H9 (cell line): ENCODE measurements at places on chromosomes 11 and 22. TPM values are rescaled to one million over a fixed set of nuclear protein-coding genes. Genes with fewer than 3 reads are reported as not detected.

GRCh38 chr11:124749912-124750311 is 2.1 kb downstream of the VSIG2 start:
- H3K4me3 ChIP-seq: no peak overlapping the region
- DNase-seq: no peak
- H3K27ac ChIP-seq: no peak overlapping the region
- peaks cover 88% of the 10 kb centered on the region for H3K27me3 ChIP-seq
- H3K4me1 ChIP-seq: peaks cover 3% of the 10 kb centered on the region; the same call in 1 of the 2 replicates

Gene MMP27
- not detected in 2 replicates for total RNA-seq

Gene PLAAT2
- 0.31 and 0.52 TPM in 2 replicates for total RNA-seq

GRCh38 chr11:130738611-130739010 is 177.7 kb downstream of the SNX19 start:
- no peak overlapping the region for H3K27ac ChIP-seq
- no peaks in the 10 kb centered on the region for H3K27me3 ChIP-seq
- no peak overlapping the region for H3K4me3 ChIP-seq

DNA sequence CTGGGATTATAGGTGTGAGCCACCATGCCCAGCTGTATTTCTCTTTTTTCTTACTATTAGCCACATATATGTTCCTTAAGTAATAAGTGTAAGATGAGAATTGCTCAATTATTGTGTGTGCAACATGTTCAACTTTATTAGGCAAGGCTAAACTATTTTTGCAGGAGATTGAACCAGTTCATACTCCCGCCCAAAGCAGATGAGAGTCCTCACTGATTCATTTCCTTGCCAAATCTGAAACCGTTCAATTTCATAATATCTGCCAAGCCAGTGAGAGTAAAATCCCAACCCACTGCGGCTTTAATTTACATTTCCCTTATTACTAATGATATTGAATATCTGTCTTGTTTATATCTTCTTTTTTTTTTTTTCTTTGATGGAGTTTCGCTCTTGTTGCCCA is 48.4 kb downstream of the KCNJ4 start:
- DNase-seq: no peak
- H3K4me1 ChIP-seq: no peaks in the 10 kb centered on the region; the same call in 1 of the 2 replicates
- no peaks in the 10 kb centered on the region for H3K27me3 ChIP-seq
- H3K4me3 ChIP-seq: no peak overlapping the region
- no peak overlapping the region for H3K27ac ChIP-seq

Gene BUD13
- 29.3 and 30.0 TPM in 2 replicates for total RNA-seq

DNA sequence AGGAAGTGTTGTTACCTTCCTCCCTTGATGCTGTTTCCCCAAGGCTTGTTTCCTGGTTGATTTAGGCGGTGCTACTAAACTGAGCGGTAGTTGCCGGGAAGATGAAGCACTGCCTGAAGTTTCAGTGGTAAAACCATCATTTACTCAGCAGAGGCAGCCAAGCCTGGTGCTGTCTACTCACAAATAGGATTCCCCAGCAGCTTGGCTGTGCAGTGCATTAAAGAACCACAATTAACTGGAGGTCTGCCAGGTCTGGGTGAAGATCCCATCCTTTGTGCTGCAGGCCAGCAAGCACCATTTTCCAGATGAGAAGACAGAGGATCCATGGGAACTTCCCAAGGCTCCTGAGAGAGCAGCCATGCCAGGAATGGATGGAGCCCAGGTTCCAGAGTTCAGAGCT is 231.9 kb upstream of the E2F8 start:
- 0 out of 2 replicates have a peak, but pooled peaks cover 2% of the 10 kb centered on the region for H3K4me1 ChIP-seq
- no peaks in the 10 kb centered on the region for H3K27me3 ChIP-seq
- H3K27ac ChIP-seq: no peak overlapping the region
- no peak overlapping the region for H3K4me3 ChIP-seq
- DNase-seq: no peak

Gene UNC93B1
- 21.7 and 23.3 TPM in 2 replicates for total RNA-seq

Gene DSCAML1
- total RNA-seq: 0.15 and 0.42 TPM in 2 replicates

GRCh38 chr11:127601578-127601977 is 601.0 kb upstream of the KIRREL3 start:
- no peak overlapping the region for H3K4me3 ChIP-seq
- no peak overlapping the region for H3K27ac ChIP-seq
- no peak for DNase-seq
- H3K36me3 ChIP-seq: no peaks in the 10 kb centered on the region
- no peaks in the 10 kb centered on the region; the same call in 1 of the 2 replicates for H3K4me1 ChIP-seq

DNA sequence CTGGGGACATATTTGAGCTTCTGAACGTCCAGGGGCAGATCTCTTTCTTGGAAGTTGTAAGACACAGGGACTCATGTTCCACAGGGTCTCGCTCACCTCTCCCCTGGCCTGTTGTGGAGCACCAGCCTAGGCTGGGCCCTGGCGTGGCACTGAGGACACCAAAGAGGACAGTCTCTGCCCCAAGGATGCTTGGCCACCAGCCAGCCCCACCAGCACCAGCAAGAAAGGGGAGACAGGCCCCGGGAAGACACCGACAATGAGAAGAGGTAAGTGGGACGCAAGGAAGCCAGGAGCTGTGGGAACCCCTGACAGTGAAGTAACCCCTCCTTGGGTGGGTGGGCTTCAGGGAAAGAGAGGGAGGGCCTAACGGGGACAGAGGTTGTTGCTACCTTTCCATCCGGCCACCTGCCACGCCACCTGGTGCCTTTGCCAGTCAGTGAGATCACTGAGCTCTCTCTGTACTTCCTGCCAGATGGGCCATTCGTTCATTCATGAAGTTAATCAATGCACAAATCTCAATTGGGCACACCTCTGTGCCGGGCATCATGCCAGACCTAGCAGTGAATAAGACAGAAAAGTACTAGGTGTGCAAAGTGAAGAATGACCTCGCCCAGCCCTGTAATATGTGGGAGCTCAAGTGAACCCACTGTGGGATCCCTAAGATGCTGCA is 11.1 kb downstream of the APOL5 start:
- no peak for DNase-seq
- no peaks in the 10 kb centered on the region for H3K27me3 ChIP-seq
- no peak overlapping the region for H3K27ac ChIP-seq
- no peak overlapping the region for H3K4me3 ChIP-seq
- H3K36me3 ChIP-seq: no peaks in the 10 kb centered on the region

Gene PACS1
- total RNA-seq: 28.7 and 35.5 TPM in 2 replicates
